ENCODE measurements at places on chromosomes 5 and 9.

- DNase-seq = no peak
These were observed 292.4 kb upstream of the ACO1 start for GRCh38 chr9:32092031-32092430.

DNA sequence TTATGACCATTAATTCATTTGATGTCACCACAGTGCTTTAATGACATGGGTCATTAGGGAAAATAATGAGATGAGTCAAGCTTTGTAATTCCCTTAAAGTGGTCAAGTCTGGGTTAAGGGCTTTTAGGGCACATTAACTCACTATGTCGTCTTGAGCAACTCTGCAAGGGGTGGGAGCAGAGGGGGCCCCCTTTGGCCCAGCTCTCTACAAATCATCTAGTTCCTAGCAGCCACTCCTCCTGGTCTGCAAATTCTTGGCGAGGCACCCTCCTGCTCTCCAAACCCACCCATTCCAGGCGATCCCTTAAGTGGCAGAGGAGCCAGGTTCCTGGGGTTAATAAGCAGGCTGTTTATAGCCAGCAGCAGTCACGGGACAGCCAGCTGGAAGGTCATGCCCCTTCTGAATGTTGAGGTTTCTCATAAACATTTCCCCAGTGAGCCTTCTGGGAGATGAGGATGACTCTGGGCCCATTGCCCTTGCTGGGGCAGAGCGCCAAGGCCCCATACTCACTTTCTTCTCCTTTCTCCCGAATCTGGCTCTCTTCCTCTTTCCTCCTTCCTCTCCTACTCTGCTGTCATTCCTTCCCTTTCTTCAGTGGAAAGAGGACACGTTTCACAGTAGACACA lies 14.3 kb upstream of the GPX3 start:
- DNase-seq = no peak

DNA sequence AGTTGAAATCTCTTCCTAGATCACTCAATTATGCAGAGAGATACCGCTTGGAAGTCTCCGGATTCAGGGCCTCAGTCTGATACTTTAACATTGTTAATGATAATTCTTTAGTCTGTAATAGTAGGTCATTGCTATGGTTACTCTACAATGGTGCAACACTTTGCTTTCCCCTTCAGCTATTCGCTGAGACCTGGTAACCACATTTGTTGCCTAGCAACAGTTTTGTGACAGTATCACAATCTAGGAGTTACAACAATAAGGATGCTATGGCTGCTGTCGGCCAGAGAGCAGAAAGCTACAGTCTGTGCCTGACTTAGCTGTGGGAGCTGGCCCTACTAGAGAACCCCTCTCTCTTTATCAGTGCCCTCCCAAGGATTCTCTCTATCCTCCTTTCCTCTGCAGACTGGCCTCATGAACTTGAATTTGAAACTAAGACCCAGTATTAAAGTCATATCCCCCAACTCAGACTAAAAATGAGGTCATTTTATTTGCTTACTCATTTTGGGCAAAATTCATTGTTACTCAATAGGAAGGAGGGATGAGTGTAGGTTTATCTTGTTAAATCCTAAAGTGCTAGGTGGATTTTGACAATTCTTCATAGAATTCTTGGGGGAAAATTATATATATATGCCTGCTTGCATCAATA lies 39.3 kb downstream of the NR2F1 start:
- peak; percentile 33 for DNase-seq

DNA sequence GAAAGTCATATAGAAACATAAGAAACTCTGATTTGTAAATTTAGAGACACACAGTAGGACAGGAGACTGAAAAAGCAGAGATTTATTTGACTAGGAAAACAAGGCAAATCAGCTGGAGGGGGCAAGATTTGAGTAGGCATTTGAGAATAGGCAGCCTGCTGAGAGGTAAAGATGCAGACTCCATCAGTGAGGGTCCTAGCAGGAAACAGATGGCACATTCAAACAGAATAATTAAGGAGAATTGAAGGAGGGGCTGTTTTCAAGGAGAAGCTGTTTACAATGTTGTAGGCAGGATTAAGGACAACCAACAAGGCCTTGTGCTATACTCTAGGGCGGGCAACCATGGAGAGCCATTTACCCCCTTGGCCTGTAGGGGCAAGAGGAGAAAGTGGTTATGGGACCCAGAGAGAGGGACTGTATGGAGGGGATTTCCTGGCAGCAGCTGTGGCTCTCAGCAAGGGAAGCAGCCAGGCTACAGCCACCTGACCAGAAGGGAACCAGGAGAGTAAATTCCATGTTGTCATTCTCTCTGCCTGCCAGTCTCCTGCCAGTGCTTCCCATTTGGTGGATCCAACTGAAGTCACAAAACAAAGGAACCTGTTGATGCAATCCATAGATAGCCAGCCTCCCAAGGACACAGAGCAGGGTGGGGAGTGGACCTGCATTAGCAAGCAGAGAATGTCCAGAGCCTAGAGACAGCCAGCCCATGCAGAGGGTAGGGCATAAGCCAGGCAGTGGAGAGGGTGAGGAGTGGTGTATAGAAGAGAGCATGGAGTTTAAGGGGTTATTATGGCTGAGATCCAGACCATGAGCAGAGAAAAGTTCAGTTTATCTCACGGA lies 38.2 kb downstream of the PAPPA start:
- DNase-seq = no peak

GRCh38 chr5:58149345-58149744 lies 310.5 kb downstream of the PLK2 start:
- DNase-seq = no peak

GRCh38 chr9:135229701-135230385 lies 142.4 kb downstream of the OLFM1 start:
- no peak for DNase-seq

DNA sequence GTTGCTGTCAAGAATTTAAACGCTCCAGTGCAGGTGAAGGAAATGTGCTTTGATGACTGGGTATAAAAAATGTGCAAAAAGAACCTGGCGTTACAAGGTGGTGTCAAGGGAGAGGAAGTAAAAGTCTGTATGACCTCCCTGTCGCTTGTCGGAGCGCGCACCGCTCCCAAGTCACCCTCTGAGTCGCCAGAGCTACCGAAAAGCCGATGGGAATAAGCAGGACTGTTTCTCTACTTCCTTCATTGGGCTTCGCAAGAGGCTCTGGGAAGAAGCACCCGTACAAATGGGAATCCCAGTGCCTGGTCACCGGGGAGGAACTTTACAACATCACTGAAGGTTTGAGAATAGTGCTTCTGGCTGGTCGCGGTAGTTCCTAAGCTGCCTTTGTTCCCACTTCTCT lies 1.3 kb upstream of the DMRT2 start:
- DNase-seq = no peak

DNA sequence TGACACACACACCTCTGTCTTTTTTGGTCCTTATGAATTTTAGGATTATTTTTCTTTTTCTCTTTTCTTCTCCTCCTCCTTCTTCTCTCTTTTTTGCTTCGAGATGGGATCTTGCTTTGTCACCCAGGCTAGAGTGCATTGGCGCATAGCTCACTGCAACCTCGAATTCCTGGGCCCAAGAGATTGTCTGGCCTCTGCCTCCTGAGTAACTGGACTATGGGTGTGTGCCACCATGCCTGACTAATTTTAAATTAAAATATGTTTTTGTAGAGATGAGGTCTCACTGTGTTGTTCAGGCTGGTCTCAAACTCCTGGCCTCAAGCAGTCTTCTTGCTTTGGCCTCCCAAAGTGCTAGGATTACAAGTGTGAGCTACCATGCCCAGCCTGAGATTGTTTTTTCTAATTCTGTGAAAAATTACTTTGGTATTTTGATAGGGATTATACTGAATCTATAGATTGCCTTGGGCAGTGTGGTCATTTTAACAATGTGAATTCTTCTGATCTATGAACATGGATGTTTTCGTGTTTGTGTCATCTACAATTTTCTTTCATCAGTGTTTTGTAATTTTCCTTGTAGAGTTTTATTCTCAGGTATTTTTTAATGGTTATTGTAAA lies 7.7 kb downstream of the AHRR start:
- no peak for DNase-seq

GRCh38 chr5:80125962-80126480 lies 90.9 kb downstream of the THBS4 start:
- no peak for DNase-seq

GRCh38 chr9:131197160-131197911 lies 72.0 kb downstream of the NUP214 start:
- DNase-seq = no peak

GRCh38 chr9:20914556-20914955 lies 116.9 kb downstream of the HACD4 start:
- no peak for DNase-seq

DNA sequence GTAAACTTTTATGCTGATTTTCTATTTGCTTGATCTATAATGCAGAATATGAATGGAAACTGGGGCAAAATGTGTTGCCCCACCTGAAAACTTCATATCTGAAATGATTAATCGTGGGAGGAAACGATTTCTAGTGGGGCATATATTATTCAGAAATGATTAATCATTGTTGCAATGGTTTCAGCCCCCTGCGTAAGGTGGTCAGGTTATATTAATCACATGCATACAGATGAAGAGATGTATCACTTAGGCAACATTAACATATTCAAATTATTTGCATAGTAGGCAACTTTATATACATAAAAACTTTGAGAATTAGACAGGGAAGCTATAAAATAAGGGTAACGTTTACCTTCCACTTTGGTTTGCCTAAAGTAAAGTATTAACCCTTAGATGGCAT lies 49.8 kb downstream of the LSM11 start:
- DNase-seq = no peak

GRCh38 chr9:97510797-97511654 lies 9.6 kb downstream of the TMOD1 start:
- DNase-seq = no peak

GRCh38 chr9:116589392-116590354 lies 97.4 kb upstream of the TRIM32 start:
- no peak for DNase-seq

GRCh38 chr9:134568811-134569210 lies 72.8 kb upstream of the COL5A1 start:
- no peak for DNase-seq

DNA sequence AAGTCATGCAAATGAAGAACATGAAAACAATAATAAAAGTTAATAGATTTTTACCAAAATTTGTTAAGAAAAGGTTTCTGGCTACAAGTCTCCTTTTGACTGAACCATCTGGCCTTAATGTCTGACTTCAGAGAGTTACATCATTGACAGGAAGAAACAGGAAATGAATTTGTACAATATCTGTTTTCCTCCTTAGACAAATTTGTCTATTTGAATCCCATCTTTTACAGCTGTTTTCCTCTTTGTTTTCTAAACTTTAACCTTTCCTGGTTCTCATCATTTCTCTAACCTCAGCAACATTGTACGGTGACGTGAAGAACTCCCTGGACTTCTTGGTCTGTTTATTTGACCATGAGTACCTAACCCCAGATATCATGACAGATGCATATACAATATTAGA lies 567.5 kb upstream of the RIOK2 start:
- DNase-seq = no peak

- DNase-seq = no peak
These were observed 96.7 kb downstream of the MVB12B start for GRCh38 chr9:126423142-126423915.

DNA sequence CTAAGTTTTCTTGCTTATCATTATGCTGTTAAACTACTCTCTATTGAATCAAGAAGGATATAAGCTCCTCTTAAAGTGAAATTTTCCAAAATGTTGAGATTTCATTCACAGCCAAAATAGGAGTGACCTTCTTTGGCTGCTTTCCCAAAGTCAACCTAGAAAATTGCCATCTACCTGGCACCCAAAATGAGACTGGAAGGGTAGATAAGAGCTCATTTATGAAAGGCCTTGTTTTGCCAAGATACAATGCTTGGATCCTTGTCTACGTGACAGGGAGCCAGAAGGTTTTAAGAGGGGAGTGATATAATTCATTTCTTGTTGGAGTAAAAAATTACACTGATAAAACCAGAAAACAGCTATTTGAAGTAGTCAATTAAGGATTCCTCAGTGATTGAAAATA lies 287.1 kb downstream of the IZUMO3 start:
- no peak for DNase-seq

DNA sequence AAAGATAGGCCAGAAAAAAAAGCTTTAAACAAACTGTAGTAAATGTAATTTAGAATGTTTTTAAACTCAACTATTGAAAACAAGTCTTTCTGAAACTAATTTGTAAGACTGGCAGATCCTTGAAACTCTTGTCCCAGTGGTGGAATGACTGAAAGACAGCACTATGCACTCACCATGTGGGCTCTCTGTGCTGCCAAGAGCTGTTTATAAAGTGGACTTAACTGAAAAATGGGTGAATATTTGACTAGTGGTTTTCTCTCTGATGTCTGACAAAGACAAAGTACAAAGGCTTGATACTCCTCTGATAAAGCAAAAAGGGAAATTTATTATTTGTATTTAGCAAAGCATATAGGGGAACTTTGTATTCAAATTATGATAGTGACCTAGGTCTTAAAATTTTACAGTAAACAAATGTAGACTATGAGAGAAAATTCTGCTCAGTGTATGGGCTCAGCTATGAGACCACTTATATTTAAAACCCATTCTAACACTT lies 635.4 kb downstream of the NR2F1-AS1 start:
- no peak for DNase-seq

DNA sequence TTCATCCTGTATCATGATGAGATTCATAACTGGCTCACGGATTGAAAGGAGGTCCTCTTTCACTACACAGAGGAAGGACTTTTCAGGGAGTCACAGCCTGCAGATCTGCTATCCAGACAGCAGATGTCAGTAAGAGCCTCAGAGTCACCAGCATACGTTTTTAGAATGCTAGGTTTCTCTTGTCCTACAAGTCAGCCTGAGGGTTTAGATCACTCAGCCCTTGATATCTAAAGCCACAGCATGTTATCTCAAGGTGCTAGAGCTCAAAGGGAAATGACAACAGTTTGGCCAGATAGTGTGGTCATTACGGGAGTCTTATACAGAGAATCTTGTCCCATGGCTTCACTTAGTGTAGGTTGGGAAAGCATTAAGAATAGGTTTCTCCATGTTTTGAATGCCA lies 30.9 kb upstream of the SLC46A2 start:
- DNase-seq = no peak

GRCh38 chr9:29974197-29974596 lies 2400.9 kb upstream of the C9orf72 start:
- DNase-seq = no peak

DNA sequence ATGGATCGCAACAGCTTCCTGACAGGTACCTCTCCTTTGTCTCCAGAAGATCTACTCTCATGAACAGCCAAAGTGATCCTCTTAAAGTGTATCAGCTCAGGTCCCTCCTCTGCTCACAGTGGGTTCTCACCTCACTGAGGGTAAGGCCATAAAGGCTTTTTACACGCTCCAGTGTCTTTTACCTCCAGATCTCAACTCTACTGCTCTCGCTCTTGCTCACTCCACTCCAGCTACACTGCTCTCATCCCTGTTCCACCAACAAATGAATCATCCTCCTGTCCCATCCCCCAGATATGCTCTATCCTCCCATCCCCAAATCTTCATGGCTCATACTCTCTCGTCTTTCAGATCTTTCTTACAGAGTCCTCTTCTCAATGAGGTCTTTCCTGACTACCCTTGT lies 248.6 kb upstream of the EFNA5 start:
- no peak for DNase-seq

- no peak for DNase-seq
These were observed 97.6 kb upstream of the CTSL start for GRCh38 chr9:87628346-87628745.

- no peak for DNase-seq
These were observed 139.9 kb upstream of the ACOT12 start for GRCh38 chr5:81533629-81534405.

GRCh38 chr5:141668601-141669265 lies 13.3 kb downstream of the ARAP3 start:
- no peak for DNase-seq
